ENCODE measurements at places on chromosomes 6 and 20.

GRCh38 chr20:54494303-54495006 lies 19.1 kb downstream of the DOK5 start:
- no peak for DNase-seq

- DNase-seq: no peak
Observed at GRCh38 chr6:37305841-37306425, 47.9 kb upstream of the RNF8 start.

DNA sequence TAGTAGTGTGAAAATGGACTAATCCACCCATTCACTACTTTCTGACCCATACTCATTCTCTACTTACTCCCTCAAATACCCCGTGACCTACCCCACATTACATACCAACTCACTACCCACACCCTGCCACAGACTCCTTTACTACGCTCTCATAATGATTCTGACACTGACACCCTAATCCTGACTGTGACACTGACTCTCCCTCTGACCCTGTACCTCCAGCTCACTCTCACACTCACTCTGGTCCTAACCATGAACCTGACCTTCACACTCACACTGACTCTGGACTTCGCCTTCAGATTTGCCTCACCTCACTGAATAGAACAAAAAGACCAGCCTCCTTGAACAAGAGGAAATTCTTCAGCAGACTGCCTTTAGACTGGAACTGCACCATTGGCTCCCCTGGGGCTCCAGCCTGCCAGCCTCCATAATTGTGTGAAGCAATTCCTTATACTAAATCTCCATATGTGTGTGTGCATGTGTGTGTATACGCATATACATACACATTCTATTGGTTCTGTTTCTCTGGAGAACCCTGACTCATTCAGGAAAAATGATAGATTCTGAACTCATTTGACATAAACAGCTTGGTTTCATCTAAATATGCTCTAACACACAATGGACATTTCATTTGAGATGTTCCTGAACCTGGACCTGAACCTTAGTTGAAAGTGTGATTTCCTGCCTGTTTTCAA lies 10.5 kb upstream of the ZNF343 start:
- no peak for DNase-seq

- no peak for DNase-seq
Observed at GRCh38 chr20:888057-888456, 28.1 kb downstream of the ANGPT4 start.

DNA sequence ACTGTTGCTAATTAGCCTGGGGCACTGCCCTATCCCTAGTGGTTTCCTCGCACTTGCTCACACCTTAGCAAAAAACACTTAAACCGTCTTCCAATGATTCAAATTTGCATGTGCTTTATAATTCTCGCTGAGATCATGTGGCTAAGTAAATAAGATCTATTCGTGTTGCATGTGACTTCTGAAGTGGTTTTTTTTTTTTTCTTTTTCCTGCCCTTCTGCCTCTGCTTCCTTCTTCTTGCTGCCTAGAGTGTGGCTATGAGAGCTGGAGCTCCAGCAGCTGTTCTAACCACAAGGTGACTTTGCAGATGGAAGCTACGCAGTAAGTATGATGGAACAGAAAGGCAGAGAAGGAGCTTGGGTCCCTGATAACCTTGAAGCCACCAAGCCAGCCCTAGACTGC lies 36.5 kb downstream of the SULF2 start:
- DNase-seq: no peak

DNA sequence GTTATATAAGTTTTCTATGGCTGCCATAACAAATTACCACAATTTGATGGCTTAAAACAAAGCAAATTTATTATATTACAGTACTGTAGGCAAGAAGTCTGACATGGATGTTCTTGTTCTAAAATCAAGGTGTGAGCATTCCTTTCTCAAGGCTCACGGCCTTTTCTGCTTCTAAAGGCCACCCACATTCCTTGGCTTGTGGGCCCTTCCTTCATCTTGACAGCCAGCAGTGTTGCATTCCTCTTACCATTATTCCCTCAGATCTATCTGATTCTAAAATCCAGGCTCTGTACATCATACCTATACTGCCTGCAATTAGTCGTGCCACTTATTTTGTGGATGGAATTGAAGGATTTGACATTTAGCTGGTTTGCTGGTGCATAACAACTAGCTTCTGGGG lies 3.6 kb downstream of the CNBD2 start:
- DNase-seq: no peak

DNA sequence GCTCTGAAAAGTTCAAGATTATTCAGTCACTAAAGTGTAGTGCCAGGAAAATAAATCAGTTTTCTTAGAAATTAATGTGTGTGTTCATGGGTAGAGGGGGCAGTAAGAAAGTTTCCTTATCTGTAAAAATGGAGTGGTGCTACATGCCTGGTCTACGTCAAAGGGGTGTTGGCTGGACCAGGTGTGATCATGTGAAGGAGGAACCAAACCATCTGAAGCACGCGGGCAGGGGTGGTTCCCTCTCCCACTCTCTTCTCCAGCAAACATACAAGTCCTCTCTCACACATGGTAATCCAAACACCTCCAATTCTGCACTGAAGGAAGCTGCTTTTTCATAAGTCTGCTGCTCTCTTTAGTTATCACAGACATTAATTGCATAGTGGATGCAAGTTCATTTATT lies 63.1 kb downstream of the CLIC5 start:
- no peak for DNase-seq

- no peak for DNase-seq
Observed at GRCh38 chr20:45039475-45039820, 61.5 kb downstream of the KCNS1 start.

- DNase-seq: no peak
Observed at GRCh38 chr6:149474108-149474935, 10.5 kb downstream of the ZC3H12D start.

DNA sequence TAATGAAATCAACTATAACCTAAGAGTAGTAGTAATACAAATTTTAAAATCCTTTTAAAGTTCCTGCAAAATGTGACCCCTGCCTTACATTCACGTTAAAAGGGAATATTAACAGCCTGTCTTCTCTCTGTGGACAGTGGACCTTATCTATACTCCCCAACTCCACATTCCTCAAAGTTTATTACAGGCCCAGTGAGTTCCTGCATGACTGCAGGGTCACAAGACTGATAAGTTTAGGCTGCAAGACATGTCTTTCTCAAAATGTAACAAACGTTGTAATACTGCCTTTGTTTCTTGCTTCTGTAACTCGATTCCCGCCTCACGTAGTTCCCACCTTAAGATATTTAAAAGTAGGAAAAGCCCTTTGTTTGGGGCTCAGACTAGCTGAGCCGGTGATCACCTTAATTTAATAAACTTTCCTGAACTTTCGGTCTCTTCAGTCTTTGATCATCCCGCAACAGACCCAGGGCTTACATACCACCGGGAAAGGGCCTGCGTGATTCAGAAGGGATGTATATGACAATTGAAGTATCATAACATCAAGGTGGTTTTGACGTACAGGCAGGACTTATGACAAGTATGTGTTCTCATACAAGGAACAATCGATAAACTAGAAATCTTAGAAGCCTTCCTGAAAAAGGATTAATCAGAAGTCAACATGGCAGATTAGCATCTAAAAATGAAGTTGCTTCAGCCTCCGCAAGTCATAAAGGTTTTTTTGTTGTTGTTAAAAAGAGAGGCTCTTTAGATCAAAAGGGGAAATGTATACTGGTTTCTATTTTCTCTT lies 3.0 kb downstream of the IL22RA2 start:
- DNase-seq: no peak

DNA sequence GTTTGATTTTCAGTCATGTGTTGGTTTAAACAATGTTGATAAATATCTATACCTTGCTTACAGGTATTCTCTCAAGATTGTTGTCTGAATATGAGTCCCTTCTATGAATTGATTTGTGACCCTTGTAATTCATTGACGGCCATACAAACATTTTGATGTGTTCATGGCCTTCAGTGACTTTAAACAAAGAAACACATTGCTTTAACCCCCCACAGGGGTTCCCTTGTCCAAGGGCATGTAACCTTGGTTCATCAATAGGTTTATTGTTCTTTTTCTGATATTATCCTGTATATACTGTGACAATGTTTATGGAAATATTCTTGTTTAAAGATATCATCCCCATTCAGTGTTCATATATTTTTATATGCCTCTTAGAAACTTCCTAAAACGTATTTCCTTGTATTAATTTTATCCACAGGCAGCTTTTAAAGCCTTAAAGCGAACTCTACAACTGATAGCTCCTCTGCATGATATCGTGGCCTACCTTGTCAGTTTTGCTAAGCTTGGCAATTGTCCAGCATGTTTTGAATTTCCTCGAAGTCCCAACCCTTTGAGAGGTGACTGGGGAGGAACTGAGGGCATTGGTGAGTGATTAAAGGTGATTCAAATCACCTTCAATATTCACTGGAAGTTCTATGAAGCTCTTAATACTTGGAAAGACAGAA lies 87.0 kb downstream of the CD164 start:
- no peak for DNase-seq

GRCh38 chr20:57831326-57831992 lies 121.6 kb upstream of the PMEPA1 start:
- no peak for DNase-seq

- DNase-seq: no peak
Observed at GRCh38 chr6:49912196-49912595, 45.9 kb upstream of the CRISP1 start.

- no peak for DNase-seq
Observed at GRCh38 chr20:12482661-12483060, 526.1 kb upstream of the SPTLC3 start.

- no peak for DNase-seq
Observed at GRCh38 chr20:23585808-23586734, 17.8 kb upstream of the CST9L start.

- DNase-seq: peak; percentile 34
Observed at GRCh38 chr6:46090115-46091079, 39.4 kb upstream of the ENPP4 start.

GRCh38 chr6:80541886-80542285 lies 435.4 kb downstream of the BCKDHB start:
- no peak for DNase-seq

DNA sequence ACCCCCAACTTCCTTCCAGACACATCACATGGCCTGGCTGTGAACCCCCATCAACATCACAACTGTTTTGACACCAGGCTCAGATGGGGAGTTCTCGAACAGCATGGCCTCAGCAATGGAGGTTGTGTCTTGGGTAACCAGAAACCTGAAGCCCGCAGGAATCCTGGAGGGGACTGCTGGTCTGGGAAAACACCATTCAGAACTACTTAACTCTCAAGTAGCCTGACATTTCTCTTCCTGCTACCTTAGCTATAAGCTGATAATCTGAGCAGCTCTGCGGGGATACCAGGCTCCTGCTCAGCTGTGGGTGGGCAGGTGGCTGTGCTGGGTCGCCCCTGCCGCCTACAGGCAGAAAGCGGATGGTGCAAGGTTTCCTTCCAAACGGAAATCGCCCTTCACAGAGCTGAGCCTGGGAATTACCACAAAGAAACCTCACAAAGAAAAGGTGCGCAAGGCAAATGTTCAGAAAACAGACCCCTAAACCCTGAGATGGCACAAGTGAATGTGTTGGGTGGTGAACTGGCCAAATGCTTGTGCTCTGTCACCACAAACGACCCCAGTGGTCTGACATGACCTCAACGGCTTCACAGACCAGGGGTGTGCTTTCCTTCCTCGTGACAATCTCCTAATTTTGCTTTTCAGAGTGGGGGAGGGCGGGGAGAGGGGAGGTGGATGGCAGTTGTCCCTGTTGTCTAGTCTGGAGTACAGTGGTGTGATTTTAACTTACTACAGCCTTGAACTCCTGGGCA lies 29.5 kb downstream of the SNX5 start:
- DNase-seq: peak; percentile 41

Data from activated effector memory CD4-positive, alpha-beta T cell treated with Interleukin-2 at 50 U/mL for 16 hours (primary cell).